ENCODE measurements at places on chromosomes 4 and X.

- DNase-seq, result no peak
Observed at GRCh38 chr4:110644008-110644407, 21.1 kb upstream of the PITX2 start.

- DNase-seq, result no peak
Observed at GRCh38 chr4:39637221-39637585, 1.5 kb downstream of the SMIM14 start.

- no peak for DNase-seq
Observed at GRCh38 chrX:39204945-39205344, 403.7 kb downstream of the MID1IP1 start.

DNA sequence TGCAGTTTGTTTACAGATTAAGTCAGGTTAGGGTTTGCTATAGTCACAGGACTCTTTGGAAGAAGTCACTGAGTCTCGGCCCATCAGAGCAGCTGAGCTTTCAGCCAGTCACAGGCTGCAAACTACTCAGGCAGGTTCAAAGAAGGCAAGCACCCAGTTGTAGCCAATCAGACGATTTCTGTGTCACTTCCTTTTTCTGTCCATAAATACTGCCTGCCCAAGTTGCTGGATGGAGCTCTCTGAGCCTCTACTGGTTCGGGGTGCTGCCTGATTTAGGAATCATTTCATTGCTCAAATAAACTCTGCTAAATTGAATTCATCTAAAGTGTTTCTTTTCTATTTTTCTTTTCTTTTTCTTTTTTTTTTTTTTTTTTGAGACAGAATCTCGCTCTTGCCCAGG is 7.3 kb upstream of the SH3BP2 start:
- DNase-seq, result no peak

DNA sequence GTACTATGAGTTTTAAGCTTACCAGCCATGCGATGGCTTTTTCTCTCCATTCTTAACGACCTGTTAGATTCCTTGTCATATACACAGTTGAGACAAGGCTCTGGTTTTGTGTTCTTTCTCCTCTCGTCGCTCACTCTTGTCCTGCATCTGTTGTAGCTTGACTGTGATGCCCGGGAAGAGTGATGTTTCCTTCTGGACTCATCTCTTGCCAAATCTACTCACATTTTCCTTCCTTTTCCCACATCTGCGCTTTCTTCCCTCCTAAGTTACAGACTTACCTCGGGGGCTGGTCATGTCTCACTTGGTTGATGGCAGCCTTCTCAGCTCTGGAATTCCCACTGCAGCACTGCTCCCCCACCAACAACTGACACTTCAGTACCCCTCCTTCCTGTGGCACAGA is 4.8 kb upstream of the MAP7D3 start:
- DNase-seq, result no peak

DNA sequence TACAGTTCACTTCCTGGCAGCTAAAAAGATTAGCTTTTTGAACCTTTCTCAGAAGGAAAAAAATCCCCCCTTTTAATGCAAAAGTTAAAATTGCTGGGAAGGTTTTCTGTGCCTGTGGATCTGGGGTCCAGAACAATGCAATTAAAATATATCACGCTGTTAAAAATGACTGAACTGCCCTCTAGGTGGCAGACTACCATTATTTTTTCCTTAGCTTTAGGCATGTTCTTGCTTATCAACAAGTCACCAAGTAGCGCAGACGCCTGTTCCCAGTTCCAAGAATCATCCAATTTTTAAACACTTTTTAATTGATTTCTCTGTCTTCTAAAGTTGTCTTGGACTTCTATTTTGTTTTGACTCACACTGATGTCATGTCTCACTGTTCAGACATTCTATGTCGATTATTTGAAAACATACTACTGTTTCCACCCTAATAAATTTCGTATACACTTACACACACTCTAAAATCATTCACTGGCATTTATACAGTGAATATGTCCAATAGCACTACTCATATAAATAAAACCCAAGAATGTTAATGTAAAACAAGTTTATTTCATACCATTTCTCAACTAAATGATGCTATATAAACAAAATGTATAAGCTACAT is 661.6 kb downstream of the RAPGEF2 start:
- DNase-seq, result peak; percentile 34

DNA sequence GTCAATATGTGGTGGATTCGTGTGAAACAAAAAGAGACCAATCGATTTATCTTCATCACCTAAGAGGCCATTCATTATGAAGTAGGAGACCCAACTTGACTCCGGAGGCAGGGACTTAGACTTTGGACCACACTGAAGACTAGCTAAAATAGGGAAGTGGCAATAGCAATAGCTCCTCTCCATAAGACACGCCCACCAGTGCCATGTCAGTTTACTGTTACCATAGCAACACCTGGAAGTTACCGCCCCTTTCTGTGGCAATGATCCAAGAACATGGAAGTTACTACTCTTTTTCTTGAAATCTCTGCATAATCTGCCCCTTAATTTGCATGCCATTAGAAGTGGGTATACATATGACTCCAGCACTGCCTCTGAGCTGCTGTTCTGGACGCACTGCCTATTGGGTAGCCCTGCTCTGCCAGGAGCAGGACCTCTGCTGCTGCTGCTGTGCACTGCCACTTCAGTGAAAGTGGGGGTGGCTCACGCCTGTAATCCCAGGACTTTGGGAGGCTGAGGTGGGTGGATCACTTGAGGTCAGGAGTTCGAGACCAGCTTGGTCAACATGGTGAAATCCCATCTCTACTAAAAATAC is 163.2 kb downstream of the PRKX start:
- peak; percentile 25 for DNase-seq

DNA sequence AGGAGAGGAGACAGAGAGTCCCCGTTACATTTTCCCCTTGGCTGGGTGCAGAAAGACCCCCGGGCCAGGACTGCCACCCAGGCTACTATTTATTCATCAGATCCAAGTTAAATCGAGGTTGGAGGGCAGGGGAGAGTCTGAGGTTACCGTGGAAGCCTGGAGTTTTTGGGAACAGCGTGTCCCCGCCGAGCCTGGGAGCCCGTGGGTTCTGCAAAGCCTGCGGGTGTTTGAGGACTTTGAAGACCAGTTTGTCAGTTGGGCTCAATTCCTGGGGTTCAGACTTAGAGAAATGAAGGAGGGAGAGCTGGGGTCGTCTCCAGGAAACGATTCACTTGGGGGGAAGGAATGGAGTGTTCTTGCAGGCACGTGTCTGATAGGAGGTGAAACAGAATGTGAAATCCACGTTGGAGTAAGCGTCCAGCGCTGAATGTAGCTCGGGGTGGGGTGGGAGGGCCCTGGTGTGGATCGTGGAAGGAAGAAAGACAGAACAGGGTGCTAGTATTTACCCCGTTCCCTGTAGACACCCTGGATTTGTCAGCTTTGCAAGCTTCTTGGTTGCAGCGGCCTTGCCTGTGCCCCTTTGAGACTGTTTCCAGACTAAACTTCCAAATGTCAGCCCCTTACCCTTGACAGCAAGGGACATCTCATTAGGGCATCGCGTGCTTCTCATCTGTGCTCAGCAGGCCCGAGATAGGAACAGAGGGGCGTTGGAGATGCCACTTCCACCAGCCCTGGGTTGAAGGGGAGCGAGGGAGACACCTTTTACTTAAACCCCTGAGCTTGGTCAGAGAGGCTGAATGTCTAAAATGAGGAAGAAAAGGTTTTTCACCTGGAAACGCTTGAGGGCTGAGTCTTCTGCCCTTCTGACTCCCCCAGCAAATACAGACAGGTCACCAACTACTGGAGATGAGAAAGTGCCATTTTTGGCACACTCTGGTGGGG is 2.7 kb downstream of the SHOX start:
- DNase-seq, result no peak

DNA sequence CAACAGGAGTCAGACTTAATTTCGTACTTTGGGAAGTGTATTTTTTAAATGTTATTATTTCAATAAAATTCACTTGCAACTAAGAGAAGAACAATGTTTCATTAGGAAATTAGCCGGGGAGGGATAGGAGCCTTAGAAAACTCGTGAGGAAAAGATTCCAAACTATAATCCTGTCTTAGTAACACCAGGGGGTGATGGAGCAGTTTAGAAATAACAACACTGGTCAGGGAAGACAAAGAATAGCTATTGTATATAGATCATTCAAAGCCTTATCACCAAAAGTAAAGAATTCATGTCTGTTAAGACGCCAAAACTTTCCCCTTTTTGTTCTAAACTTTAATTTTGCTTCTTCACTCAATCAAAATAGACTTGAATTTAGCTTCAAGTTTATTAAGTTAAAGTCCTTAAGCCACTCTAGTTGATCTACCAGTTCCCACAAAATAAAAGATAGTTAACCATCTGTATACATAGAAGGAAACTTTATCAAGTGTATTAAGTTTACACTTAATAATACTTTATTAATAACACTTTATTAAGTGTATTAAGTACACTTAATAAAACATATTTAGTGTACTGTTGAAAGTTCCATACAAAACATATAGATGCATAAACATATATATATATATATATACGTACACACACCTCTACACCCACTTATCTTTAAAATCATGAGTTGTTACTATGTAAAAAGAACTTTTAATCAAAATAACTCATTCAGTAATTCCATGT is 60.5 kb downstream of the ARAP2 start:
- no peak for DNase-seq

Measured in NCI-H748 treated with DMSO at 0.1 percent for 48 hours (cell line).